ENCODE measurements at places on chromosomes 3 and 15. TPM values are rescaled to one million over a fixed set of nuclear protein-coding genes. Genes with fewer than 3 reads are reported as not detected.
A peak's percentile ranks its signal among the peaks of the same experiment; 100 is the strongest.

- DNase-seq, result no peak
These were observed 119.1 kb downstream of the OPA1 start for GRCh38 chr3:193711964-193712598.

- DNase-seq, result peak; percentile 15
These were observed 45.7 kb downstream of the WDR76 start for GRCh38 chr15:43872416-43873020.

DNA sequence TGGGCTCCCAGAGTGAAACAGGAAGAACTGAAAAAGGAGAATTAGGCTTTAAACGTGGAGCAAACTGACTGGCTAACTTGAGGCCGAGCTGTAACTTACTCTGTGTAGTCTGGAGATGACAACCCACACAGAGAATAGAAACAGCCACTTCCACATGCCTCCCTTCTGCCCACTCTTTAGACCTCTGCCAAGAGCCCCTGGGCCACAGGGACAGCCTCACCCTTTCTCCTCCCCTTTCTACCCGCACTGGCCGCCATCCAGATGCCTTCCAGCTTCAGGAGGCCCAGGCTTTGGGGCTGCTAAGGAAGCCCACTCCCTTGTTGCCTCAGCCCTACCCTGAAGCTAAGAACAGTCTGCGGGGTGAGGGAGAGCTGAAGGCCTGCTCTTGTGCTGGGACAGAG is 6.8 kb downstream of the ARHGAP31 start:
- no peak for DNase-seq

DNA sequence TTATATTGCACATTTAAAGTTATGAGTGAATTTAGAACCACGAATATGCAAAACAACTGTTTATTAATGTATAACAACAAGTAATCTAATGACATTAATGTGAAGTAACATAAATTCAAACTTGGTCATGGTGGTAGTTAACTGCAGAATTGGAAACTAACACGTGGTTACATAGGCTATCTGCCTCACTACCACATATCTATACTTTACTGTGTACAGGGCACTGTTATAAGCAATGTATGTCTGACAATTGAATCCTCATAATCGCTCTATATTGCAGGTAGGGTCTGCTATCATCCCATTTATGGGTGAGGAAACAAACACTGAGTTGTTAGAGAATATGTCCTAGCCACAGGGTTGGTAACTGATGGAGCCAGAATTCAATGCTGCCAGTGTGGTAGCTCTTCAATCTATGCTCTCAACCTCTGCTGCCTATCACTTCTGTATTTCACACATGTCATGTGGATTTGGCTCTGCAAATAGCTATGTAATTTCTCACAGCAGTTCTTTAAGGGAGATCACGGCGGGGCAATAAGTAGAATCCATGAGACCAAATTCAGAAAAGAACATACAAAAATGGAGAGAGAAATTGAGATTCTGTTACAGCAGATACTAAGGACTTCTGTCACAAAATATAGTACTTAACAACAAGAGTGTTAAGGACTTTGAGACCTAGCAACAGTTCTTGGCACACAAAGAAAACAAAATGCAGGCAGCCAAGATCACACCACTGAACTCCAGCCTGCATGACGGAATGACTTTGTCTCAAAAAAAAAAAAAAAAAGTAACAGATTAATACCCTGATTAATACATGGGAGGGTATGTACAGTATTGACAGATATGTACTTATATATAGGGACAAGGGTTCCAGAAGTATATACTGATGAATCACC is 100.0 kb upstream of the CSPG5 start:
- no peak for DNase-seq

- DNase-seq, result no peak
These were observed 730.2 kb downstream of the TUSC7 start for GRCh38 chr3:117439812-117440211.

DNA sequence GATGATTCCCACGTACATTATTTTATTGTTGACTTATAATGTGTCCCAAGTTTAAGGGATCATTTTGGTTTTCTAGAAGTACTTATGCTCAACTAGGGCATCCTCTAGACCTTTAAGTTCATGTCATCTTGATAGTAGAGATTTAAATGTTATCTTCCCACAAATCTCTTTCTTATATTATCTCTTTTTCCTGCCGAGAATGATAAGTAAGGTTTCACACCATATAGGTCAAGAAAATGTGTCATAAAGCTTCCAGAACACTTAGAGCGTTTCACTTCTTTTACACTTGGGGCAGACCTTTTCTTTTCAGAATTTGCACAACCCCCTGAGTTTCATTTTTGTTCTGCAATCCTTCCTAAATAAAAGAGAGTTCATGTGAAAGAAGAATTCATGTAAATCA is 142.0 kb upstream of the CBLB start:
- DNase-seq, result no peak

DNA sequence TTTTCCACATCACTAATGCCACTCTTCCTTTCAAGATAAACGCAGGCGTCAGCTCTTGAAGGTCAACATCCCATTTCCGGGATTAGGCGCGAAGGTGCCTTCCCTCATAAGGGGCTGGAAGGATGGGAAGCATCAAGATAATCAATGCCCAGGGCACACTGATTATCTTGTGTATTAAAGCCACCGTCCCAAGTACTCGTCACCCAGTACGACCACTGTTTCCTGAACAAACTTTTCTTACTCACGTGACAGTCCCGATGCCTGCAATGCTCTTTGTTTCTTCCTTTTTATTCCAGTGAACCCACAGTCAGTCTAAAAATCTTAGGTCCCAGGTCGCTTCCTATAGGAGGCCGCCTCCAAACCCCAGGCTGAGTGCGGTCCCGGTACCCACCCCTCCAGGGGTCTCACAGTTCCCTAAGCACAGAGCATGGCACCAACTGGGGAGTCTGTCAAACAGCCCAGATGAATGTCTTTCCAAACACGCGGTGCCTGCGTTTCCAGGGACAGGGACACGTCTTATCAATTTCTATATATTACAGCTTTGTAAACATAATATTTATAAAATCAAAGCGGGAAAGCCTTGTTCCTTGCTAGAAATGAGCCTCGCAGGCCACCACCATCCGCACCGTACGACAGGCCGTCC is 589 bp downstream of the ANAPC13 start:
- no peak for DNase-seq

- no peak for DNase-seq
These were observed 47.8 kb downstream of the BSN start for GRCh38 chr3:49602049-49602554.

- no peak for DNase-seq
These were observed 7.9 kb downstream of the ACAA1 start for GRCh38 chr3:38129058-38129457.

- no peak for DNase-seq
These were observed 14.2 kb downstream of the FSTL1 start for GRCh38 chr3:120436523-120437050.

GRCh38 chr15:88647351-88648105 is 8.7 kb downstream of the ISG20 start:
- no peak for DNase-seq

GRCh38 chr3:48502121-48502520 is 1.9 kb downstream of the SHISA5 start:
- DNase-seq, result no peak

- DNase-seq, result no peak
These were observed 42.0 kb upstream of the CRBN start for GRCh38 chr3:3221528-3221927.

DNA sequence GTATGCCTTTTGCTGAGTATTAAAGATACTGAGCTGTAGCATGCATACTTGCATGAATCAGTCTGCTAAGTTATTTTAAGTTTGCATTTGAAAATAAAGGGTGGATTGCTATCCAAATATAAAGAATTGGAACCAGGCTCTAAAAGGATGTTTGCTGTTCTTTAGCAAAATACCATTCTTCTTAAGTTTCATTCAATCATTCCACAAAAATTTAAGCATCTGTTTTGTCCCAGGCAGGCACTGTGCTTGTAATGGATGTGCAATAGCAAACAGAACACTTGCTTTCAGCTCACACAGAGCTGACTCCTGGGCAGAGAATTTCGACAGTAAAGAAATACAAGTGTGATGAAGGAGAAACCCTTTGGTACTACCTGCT is 151.1 kb downstream of the PGPEP1L start:
- DNase-seq, result peak; percentile 90

- no peak for DNase-seq
These were observed 31.3 kb upstream of the ATP8B4 start for GRCh38 chr15:50150349-50150748.

DNA sequence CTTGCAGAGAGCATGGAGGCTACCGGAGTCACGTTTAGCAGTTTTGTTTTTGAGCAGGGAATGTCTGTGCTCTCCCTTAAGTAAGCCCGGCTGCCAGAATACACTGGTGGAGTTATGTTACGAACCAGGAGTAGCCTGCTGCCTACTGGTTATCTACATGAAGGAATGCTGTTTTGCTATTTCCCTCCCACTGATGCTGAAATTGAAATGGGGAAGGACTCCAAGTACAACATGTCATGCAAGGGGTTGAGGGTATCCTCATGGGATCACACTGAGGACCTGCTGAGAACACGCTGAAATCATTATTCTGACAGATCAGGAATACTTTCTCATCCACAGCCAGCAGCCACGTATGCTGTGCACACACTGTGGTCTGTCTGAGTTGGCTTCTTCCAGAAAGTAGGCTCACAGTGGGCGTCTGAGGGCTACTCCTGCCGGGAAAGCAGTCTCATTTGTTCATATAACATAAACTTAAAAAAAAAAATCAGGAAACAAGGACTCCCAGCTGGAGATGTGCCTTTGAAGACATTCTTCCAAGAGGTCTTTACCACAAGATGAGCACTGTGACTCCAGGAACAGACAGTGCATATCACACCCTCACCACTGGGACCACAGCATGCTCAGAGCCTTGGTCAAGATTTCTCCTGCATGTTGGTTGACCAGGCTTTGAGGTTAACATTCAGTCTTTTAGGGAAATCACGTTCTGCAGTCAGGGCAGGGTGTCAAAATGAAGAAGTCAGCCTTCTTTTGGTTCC is 300.4 kb upstream of the RASGRP1 start:
- peak; percentile 67 for DNase-seq

DNA sequence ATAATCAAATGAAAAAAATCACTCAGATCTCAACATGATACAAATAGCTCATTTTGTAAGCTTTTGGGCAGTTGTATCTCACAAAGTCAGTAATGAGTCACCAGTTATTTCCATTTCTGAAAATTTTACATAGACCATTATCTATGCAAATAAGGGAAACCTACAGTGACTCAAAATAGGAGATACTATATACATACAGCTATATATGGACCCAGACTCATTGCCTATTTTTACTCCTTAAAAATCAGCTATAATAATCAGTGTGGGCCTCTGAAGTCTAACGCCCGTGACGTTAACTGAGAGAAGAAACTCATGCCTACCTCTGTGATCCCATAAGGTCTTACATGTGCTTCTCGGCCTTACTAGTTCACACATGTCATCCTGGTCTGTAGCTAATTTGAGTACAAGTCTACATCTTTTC is 31.6 kb downstream of the LRIG1 start:
- DNase-seq, result no peak

The TM4SF4 gene
- polyA plus RNA-seq, result 0.42 TPM

The SEMA7A gene
- 22.7 TPM for polyA plus RNA-seq

The TMEM212 gene
- not detected for polyA plus RNA-seq

The RFTN1 gene
- 42.1 TPM for polyA plus RNA-seq

The PLA2G4B gene
- polyA plus RNA-seq, result 2.4 TPM

The PLS1 gene
- polyA plus RNA-seq, result 0.23 TPM

Data from BJ (cell line).